ENCODE measurements at places on chromosomes 12 and 14. TPM values are rescaled to one million over a fixed set of nuclear protein-coding genes. Genes with fewer than 3 reads are reported as not detected.

Gene AGAP2
- total RNA-seq: 5.8 TPM

Gene IFI27
- total RNA-seq: 278 TPM

Gene FGF23
- total RNA-seq: not detected

Gene MANSC4
- not detected for total RNA-seq

Gene OR4L1
- not detected for total RNA-seq

Gene GDF3
- not detected for total RNA-seq

Gene DDHD1
- total RNA-seq: 13.2 TPM

Gene ERG28
- 29.1 TPM for total RNA-seq

DNA sequence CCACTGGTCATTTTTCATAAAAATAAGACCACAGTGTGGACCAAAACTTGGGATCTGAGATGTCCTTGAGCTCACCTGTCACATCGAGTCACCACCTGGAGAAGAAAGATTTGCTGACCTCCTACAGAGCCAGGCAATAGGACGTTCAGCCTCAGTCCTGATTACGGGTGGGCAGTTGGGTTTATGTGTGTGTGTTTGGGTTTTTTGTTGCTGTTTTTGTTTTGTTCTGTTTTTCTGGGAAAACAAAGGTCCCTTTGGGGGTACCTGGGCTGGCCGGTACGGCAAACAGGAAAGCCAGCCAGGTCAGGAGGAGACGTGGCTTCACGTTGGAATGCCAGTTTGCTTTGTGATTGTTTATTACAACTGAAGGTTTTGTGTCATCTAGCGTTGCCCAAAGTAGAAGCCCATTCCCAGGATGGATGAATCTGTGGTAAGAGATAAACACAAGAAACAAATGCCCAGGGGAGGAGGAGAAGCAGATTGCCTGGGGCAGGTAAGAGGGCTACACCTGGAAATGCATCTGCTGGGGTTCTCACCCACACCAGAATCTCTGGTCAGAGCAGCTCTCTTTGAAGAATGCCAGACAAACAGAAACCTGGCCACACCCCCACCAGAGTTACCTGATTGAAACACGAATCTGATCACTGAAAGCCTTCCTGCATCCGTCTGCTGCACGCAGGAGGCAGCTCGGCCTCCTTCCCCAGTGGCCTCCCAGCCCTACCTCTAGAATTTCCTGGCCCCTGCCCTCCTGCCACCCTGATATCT, 100.1 kb upstream of the DIO3 start:
- no peak for DNase-seq

- DNase-seq: no peak
Measured at GRCh38 chr12:49342914-49343731, 3.6 kb upstream of the DNAJC22 start.

DNA sequence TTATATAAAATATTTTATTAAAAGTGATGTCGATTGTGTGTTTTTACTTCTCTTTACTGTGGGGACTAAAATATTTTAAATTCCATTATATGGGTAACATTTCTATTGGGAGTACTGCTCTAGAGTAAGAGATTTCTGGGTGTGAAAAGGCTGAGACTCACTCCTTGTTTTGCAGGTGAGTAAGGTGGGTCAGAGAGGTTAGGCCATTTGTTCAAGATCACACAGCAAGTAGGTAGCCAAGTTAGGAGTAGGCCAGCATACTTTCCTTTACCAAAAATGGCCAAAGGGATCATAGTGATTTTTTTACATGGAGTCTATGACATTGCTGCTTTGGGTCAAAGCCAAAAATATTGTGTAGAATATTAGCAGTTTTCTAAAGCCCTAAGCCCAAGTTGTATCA, 138.0 kb downstream of the ETV6 start:
- DNase-seq: no peak

GRCh38 chr12:75172611-75173010, 37.0 kb downstream of the KCNC2 start:
- DNase-seq: no peak

DNA sequence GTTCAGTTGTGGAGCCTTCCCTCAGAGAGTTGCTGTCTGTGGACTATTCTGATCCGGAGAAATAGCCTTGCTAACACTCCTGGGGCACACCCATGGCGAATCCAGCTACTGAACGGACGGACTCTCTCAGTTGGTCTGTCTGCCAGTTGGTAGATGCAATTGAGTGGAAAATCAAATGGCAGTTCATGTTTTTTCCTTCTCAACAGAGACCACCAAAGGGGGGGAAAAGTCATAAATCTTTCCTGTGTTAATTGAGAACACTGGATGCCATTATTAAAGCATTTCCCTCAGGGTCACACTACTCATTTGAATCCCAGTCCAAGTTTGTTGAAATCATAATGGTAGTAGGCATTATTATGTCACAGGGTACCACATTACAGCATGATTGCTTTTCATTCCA, 354.3 kb upstream of the FAR2 start:
- DNase-seq: no peak

DNA sequence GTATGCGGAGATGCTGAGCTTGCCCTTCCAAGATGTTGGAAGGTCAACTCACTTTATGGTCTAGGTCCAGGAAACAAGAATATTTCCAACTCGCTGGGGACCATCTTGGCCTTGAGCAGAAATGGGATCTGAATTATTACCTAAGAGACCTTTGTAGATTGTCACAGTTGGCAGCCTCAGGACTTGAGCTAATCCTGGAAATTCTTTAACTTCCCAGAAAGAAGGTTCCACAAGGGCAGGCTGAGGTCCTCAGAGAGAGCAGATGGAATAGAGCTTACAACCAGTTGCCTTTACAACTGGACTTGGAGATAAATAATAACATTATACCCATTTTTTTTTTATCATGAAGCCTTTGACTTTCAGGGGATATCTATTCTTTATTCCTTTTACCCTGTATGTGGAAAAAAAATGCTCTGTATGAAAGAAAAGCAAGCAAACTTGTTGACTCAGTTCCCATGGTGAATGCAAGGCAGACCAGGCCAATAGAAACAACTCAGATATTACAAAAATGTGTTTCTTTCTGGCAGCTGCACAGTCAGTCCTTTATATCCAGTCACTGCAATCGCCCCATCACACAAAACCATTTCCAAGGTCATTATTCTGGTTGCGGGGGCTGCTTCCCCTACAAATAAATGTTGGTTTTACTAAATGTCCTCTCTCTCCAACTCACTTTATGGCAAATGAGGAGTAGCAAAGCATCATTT, 401.4 kb downstream of the ZFP36L1 start:
- DNase-seq: no peak

- DNase-seq: no peak
Measured at GRCh38 chr12:123996581-123996980, 23.6 kb downstream of the ZNF664 start.

GRCh38 chr12:19191089-19191488, 61.6 kb downstream of the PLEKHA5 start:
- DNase-seq: no peak

GRCh38 chr12:24838531-24838950, 110.4 kb downstream of the BCAT1 start:
- no peak for DNase-seq

DNA sequence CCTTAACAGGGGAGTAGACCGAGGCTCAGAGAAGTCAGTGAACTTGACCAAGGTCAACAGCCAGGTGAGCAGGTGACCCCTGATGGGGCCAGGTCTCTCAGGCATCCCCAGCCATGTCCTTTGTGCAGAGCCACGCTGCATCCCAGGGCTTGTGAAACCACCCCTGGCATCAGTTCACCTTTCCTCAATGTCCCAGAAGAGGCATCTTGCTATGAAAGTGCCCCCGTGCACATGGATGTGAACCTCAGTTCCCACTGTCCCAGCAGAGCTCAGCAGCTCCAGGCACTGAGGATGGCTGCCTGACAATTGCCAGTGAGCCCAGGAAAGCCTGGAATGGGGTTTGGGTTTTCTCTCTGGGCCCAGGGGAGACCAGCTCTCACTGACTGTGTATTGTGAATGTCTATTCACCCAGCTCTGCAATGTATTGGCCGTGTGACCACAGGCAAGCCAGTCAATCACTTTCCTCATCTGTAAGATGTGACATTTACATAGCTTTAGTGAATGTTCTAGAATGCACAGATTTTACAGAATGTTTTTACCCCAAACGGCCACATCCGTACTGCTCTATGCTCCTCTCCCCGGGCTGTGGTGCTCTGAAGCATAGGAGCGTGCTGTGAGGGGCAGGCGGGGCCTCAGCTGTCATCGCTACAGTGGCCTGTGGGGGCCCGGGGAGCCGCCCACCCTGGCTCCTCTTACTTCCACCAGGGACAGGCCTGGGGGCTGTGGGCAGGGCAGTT, 4.9 kb downstream of the CACNA2D4 start:
- no peak for DNase-seq

DNA sequence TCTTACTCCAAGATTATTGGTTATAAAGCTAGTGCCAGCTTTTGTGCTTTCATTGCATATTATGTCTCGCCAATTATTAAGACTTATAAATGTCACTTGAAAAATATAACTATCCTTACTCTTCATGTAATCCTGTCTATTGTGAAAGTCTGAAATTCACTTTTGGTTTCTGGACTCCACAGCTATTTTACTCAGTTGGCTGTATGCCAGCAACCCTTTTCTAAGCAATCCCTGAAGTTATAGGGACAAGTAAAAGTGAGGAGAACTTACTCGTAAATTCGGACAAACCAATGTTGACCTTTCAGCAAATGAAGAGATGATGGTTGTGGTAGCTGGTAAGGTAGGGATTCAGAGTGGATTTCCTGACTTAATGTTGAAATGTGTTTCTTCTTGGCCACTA, 196.3 kb downstream of the NPAS3 start:
- DNase-seq: peak; percentile 3

DNA sequence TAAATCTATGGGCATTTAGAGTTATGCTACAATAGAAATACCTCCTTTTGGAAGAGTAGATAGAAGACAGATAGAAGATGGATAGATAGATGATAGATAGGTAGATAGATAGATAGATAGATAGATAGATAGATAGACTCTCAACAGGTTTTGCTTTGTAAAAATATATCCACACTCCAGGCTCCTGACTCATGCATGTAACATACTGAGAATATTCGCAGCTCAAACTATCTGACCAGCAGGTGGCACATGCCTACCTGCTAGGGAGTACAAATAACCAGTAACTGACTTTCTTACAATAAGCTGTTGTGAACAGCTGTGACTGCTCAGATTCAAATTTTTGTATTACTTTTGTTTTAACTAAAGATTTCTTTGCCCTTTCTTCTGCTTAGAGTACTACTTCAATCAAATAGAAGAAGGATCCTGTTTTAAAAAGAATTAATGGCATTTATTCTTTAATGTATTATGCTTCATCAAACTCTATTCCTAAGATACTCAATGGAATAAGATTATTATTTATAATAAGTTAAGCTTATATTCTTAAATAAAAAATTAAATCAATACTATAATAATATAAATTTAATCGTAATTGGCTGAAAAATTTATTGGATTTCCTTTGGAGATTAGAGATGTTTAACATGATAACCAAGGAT, 15.8 kb upstream of the CPNE8 start:
- peak; percentile 39 for DNase-seq

DNA sequence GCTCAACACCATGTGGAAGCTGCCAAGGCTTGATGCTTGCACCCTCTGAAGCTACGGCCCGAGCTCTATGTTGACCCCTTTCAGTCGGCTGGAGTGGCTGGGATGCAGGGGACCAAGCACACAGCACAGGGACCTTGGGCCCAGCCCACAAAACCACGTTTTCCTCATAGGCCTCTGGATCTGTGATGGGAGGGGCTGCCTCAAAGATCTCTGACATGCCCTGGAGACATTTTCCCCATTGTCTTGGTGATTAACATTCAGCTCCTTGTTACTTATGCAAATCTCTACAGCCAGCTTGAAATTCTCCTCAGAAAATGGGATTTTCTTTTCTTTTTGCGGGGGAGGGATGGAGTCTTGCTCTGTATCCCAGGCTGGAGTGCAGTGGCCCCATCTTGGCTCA, 46.3 kb downstream of the MON2 start:
- DNase-seq: no peak

- DNase-seq: no peak
Measured at GRCh38 chr14:104398656-104399055, 180.9 kb upstream of the C14orf180 start.

GRCh38 chr12:11830307-11830801, 180.9 kb downstream of the ETV6 start:
- DNase-seq: no peak

GRCh38 chr14:104479901-104480300, 99.7 kb upstream of the C14orf180 start:
- no peak for DNase-seq

GRCh38 chr14:66038618-66039017, 447.6 kb upstream of the CCDC196 start:
- DNase-seq: peak; percentile 21

DNA sequence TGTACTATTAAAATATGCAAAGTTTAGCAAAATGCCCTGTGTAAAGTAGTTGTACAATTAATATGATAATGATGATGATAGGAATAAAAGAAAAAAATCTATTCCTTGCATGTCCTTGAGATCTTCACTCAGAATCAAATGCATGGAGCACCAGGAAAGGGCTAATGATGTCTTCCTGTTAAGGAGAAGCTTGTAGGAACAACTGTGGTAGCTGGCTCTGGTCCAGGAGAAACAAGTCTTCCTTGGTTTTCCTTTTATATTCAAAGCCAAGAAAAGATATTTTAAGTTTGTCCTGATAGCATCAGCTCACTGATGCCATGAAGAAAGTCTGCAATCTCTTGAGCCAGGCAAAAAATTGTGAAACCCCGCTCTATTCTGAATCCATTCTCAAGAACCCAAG, 138.9 kb downstream of the PIK3C2G start:
- no peak for DNase-seq

DNA sequence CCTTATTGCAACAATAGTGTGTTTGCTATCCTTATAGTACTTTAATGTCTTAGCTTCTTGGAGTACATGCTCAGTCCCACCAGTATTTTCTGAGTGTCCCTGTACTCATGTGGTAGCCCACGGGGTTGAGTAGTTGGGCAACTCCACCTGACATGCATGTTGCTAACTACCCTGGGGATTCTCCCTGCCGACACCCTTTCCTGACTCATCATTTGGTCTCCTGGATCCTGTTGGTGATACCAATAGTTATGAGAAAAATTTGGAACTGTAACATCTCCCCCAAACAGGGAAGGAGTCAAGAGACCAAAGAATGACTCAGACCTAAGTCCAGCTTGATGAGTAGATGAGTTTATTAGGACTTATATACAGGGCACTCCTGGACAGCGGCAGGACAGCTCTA, 101.6 kb downstream of the BRMS1L start:
- no peak for DNase-seq

GRCh38 chr14:59278111-59278510, 89.6 kb downstream of the DAAM1 start:
- DNase-seq: no peak

DNA sequence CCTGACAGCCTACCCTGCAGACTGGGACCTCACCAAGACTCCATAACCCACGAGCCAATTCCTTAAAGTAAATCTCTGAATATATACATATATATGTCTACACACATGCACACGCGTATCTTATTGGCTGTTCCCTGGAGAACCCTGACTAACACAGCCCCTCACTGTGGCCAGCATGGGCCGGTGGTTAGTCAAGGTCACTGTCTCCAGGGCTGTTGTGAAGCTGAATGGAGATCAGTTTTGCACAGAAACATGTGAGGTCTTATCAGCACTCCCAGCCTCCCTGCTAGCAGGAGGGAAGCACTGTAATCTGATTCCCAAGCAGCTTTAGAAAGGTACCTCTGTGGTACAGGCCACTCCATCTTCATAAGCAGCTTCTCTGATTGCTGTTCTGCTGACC, 46.6 kb upstream of the PLEKHG6 start:
- DNase-seq: no peak

GRCh38 chr14:42921901-42922300, 1315.2 kb downstream of the LRFN5 start:
- peak; percentile 7 for DNase-seq

- DNase-seq: no peak
Measured at GRCh38 chr12:85531341-85531740, 251.3 kb downstream of the ALX1 start.
